ENCODE measurements at places on chromosomes 12 and 14. TPM values are rescaled to one million over a fixed set of nuclear protein-coding genes. Genes with fewer than 3 reads are reported as not detected.
A peak's percentile ranks its signal among the peaks of the same experiment; 100 is the strongest.

- DNase-seq, result no peak
These were observed 46.7 kb upstream of the EVL start for GRCh38 chr14:100018482-100018881.

- DNase-seq, result no peak
These were observed 207.1 kb downstream of the PIK3C2G start for GRCh38 chr12:18468246-18469075.

DNA sequence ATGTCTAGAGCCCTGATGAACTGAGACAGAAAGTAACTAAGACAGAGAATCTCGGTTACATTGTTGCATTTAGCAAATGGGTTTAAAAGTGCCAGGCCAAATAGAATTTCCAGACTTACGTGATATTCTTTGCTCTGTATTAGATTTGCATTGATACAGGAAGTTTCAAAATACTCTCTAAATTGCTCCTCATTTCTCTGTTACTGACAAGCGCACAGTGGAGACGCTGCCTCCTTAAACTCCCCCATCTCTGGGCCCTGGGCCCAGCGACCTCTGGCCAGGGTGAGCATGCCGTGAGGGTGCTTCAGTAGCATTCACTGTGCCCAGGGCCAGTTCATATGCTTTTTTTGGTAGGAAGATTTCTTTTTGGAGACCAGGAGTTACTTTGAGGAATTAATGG is 22.9 kb upstream of the EVL start:
- DNase-seq, result no peak

DNA sequence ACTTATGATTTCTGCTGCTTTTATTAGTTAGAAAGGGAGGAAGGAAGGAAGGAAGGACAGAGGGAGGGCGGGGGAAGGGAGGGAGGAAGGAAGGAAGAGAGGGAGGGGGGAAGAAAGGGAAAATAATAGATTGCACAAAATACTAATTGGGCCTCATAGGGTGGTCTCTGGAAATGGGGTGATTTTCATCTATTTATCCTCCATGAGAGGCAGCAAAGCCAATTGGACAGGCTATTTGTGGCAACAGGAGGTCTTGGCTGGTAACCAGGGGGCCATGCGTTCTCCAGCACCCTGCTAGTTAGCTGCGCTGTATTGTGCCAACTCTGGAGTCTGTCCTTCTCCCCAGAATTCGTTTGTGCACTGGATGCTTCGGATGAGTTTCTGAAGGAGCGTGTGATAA is 24.1 kb upstream of the PAPOLA start:
- DNase-seq, result no peak

- DNase-seq, result peak; percentile 79
These were observed 716 bp downstream of the RIOX1 start for GRCh38 chr14:73491256-73492042.

PFDN5 gene
- total RNA-seq, result 451 TPM

ADGRD1 gene
- 9.4 TPM for total RNA-seq

CCT2 gene
- total RNA-seq, result 25.4 TPM

MYBPC1 gene
- 247 TPM for total RNA-seq

Data from transverse colon (tissue), 4 donors.